ENCODE measurements at places on chromosomes 2 and 18. TPM values are rescaled to one million over a fixed set of nuclear protein-coding genes. Genes with fewer than 3 reads are reported as not detected.
A peak's percentile ranks its signal among the peaks of the same experiment; 100 is the strongest.

GRCh38 chr2:134375935-134376334, 122.1 kb downstream of the MGAT5 start:
- no peak for DNase-seq

- DNase-seq = no peak
These were observed 79.6 kb downstream of the DNER start for GRCh38 chr2:229634601-229635370.

GRCh38 chr2:189161894-189162293, 17.7 kb downstream of the COL5A2 start:
- DNase-seq = no peak

The EPAS1 gene
- 34.8 TPM for polyA plus RNA-seq

DNA sequence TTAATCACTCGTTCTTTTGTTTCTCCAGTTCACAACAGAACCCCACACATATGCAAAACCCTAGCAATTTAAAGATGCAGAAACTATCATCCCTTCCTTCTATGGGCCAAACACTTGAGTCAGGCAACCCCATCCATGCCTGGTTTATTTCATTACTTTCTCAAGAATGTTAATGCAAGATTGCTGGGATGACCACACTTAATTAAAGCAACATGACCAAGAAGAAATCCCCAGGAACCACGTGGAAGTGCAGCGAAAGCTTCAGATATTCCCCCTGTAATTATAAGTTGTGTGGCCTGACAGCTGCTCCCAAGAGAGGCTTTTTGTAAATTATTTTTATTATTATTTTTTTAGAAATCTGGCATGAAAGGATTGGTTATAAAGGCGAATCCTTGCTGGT, 246.2 kb upstream of the ID2 start:
- DNase-seq = no peak

DNA sequence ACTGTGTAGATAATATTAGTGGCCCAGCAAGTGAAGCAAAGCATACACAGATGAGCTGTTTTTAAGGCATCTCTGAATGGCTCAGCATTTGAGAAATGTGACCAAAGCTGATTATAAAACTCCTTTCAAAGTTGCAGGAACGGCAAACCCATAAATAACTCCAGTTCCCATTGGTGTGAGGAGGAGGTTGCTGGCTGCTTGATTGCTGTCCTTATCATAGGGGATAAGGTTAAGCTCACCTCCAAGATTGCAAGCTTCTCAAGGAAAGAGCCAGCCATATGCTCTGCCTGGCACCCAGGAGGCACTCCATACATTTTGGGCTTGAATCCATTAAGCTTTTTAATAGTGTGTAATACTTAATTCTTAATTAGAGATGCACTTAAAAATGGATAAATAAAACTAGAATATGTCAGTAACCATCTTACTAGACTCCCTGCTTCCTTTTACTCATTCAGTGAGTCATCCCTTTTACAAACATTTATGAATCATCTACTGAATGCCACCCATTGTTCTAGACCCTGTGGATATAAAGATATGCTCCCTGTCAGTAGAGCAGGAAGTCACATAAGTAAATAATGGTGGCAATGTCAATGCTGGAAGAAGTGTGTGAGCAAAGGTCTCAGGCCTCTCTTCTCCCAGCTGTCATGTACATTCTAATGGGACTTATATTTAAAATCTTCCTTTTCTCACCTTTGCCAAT, 99.3 kb downstream of the SPATS2L start:
- DNase-seq = no peak

- no peak for DNase-seq
These were observed 7.9 kb upstream of the INPP4A start for GRCh38 chr2:98436734-98437133.

DNA sequence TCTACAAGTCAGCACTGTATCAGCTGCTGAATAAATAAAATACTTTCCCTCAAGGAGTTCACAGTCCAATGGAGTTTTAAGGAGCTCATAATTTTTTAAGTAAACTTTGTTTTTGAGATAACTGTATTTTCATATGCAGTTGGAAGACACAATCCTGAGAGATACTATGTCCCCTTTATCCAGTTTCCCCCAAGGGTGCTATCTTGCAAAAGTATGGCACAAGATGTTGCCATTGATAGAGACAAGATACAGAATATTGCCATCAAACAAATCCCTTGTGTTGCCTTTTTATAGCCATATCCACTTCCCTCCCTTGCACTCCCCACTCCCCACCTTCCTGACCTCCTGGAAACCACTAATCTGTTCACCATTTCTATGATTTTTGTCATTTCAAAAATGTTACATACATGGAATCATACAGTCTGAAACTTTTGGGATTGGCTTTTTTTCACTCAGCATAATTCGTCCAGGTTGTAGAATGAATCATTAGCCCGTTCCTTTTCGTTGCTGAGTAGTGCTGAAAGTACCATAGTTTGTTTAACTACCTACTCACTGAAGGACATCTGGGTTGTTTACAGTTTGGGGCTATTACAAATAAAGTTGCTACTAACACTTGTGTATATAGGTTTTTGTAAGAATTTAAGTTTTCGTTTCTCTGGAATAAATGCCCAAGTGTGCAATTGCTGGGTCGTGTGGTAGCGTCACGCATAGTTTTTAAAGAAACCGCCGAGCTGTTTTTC, 30.2 kb upstream of the SERTAD2 start:
- DNase-seq = no peak

DNA sequence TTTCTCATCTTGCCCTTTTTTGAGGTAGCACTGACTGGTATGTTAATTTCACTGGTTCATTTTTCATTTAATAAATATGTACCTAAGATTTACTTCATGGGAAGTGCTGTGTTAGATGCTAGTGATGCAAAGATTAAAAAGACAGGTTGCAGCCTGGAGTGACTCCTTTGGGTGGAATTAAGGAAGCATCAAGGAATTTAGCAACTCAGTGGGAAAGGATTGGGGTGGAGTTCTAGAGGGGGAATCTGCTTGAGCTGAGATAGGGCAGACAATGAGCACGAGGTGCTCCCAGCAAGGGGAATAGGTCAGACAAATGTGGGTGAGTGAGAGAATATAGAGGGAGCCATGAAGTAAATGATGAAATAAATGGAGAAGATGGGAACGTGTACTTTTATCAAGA, 57.0 kb downstream of the LYPD6 start:
- DNase-seq = no peak

- DNase-seq = peak; percentile 80
These were observed at the start of gene PTPN18 for GRCh38 chr2:130355578-130356431. PTPN18 (plus strand) TSS chr2:130356056; CDS start chr2:130356108, 52 bp downstream.

The FTCDNL1 gene
- polyA plus RNA-seq = 2.3 TPM

The SLC16A14 gene
- not detected for polyA plus RNA-seq

The GPR45 gene
- not detected for polyA plus RNA-seq

GRCh38 chr2:84029903-84030575, 429.0 kb downstream of the SUCLG1 start:
- no peak for DNase-seq

DNA sequence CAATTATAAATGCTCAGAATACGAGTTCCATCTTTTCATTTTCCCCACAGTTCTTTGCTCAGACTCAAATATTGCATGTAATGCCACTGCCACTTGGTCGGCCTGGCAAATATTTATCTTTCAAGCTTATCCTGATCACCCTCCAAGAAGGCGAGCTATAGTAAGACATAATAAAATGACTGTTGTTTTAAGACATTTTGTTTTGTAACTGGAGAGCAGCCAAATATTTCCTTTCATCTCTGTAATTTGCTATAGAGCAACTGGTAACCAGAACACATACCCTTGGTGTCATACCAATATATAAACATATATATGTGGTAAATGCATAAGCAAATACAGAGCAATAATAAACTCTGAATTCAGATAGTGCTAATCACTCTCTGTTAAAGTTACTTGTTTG, 7.3 kb upstream of the ATL2 start:
- DNase-seq = no peak

DNA sequence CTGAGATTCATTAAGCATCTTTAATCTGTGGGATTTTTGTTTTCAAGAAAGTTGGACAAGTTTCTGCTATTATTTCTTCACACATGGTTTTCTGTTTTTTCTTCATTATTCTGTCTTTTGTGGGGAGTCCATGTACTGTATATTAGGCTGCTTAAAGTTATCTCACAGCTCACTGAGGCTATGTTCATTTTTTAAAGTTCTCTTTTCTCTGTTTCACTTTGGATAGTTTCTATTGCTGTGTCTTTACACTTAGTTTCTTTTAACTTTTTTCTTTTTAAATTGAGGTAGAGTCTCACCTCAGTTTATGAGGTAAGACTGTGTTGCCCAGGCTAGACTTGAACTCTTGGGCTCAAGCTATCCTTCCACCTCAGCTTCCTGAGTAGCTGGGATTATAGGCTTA, 8.6 kb downstream of the OSBPL6 start:
- no peak for DNase-seq

DNA sequence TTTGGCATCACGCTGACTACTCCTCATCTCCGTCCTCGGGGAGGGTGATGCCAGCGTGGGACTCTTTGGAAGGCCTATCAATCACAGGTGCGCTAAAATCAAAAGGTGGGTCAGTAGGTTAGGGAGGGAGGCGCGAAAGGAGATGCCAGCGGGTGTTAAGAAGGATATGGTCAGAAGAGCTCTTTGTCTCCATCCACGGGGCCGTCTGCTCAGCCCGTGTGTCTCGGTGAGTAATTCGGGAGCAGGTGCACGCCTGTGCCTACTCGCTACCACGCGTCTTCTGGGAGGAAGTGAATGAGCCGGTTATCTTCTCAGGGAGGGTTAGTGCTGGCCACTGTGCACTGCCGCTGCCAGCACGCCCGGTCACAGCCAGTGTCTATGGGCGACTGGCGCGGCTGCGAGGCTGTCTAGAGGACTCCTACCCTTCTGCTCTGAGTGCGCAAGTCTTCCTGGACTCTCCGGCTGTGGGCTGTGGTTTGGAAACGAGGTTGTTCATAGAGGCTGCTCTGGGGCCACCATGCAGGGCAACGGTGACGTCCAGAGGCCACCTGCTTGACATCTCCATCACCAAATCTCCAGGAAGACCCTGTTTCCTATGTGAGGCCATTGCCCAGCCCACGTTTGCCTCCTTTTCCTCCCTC, 153.4 kb downstream of the MBP start:
- no peak for DNase-seq

The HAAO gene
- polyA plus RNA-seq = not detected

DNA sequence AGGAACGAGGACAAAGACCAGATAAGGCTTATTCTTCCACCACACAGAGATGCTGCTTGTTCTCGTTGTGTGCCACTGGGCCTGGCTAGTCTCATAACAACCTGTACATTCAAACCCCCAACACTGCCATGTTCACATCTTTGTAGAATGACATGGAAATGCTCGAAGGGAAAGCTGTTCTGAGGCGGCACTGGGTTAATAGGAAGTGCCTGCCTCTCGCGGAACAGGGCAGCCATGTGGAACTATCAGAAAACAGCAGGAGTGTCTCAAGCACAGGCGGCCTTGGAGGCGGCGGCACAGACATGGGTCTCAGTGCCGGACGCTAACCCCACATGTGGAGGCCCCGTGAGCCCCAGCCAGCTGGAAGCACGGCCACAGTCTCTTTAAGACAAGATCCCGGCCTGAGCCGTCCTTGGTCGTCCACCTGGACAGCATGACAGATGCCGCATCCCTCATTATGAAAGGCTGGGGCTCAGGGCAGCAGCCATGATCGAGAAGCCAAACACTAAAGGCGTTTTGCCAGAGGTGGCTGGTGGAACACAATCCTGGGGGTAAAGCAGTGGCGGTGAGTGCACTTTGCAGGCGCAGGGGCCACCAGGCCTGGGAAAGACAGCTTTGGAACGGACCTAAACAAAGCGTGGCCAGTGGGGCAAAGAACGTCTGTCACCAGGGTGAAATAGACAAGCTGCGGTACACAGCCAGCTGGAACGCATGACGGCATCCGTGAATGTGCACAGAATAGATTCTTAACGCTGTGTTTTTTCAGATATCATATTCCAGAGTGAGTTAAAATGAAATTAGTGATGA, 161.0 kb downstream of the HDAC4 start:
- DNase-seq = no peak

The FSIP2 gene
- 3.0 TPM for polyA plus RNA-seq

DNA sequence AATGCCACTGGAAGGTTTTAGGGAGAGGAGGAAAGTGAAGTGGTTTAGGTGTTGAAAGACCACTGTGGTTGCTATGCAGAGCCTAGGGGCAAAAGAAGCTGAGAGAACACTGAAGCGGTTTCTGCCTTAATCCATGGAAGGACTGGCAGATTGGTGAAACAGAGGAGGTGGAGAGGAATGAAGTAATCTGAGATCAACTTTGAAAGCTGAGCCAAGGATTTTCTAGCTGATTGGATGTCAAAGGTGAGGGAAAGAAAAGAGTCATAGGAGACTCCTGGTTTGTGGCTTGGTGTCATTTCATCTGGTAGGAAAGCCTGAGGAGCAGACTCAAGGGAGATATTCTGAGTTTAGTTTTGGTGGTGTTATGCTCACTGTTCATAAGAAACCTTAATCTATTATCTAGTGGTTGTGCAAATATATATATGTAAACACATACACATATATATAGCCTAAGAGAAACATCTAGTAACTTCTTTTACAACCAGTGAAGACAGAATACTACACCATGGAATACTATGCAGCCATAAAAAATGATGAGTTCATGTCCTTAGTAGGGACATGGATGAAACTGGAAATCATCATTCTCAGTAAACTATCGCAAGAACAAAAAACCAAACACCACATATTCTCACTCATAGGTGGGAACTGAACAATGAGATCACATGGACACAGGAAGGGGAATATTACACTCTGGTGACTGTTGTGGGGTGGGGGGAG, 134.1 kb upstream of the CREB1 start:
- no peak for DNase-seq

- DNase-seq = no peak
These were observed 98.7 kb downstream of the MMADHC start for GRCh38 chr2:149488706-149489440.

DNA sequence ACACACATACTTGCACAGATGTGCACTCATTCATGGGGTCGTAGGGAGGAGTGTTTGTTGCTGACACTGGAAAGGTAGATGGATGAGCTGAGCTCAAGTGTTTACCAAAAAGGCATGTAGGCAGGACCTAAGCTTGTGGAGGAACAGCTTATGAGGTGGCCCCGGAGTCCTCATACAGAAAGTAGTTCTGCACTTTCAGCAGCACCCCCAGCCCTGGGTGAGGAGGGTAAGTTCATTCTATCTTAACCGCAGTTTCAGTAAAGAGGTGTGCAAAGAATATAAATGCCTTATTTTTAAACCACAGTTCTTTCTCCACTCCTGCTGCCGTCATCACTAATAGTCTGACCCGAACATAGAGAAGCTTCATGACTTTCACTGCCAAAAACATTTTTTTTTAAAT, 31.7 kb upstream of the RNF152 start:
- no peak for DNase-seq

The FOXI3 gene
- 0.08 TPM for polyA plus RNA-seq

DNA sequence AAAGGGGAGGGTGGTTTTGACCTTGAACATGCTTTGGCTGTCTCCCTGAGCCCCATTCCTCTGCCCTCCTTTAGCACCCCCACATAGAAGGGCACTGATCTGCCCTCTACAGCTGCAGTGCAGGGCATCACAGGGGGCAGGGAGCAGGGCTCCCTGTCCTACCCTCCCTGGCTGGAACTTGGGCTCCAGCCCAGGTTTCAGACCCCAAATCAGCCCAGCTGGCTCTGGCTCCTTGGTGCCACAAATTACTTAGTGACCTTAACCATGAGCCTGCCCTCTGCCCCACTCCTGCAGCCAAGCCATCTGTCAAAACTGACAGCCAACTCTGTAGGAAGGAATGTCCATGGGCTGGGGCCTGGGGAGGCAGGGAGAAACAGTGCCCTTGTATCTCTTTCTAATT, 105.6 kb downstream of the MAPK4 start:
- DNase-seq = no peak

All from muscle of arm (tissue), 14 donors.